ENCODE measurements at places on chromosomes 7 and 10.

GRCh38 chr7:101943306-101943705 lies 125.9 kb downstream of the CUX1 start:
- DNase-seq = no peak

GRCh38 chr7:106071356-106071998 lies 40.6 kb downstream of the SYPL1 start:
- DNase-seq = no peak

- DNase-seq = no peak
Measured at GRCh38 chr7:26856176-26856985, 8.0 kb downstream of the SKAP2 start.

- DNase-seq = peak; percentile 77
Measured at GRCh38 chr7:157412021-157412443, 75.2 kb downstream of the DNAJB6 start.

GRCh38 chr10:103679096-103679790 lies 176.1 kb downstream of the SH3PXD2A start:
- DNase-seq = no peak

DNA sequence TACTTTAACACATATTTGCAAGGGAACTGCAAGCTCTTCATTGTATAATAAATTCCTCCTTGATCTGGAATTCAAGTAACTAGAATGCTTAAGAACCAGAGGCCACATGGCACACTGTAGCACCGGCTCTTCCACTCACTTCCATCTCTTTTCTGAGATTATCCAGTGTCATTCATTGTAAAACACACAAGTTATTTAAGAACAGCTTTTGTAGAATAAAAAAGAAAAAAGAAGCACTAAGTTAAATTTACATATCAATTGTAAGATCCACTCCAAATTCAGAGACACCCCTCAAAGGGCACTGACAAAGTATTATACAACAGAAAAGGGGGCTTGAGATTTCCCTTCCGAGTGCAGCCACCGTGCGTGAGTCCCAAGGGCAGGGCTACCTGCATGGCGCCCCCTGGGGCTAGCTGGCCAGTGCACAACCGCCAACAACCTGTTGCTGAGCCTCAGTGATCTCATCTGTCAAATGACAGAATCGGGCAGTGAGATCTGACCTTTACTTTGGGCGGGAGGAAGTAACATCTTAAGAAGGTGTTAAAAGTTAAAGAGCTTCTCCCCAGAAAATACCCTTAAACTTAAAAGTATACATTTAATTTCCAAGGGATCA lies 12.5 kb downstream of the GLI3 start:
- DNase-seq = no peak

DNA sequence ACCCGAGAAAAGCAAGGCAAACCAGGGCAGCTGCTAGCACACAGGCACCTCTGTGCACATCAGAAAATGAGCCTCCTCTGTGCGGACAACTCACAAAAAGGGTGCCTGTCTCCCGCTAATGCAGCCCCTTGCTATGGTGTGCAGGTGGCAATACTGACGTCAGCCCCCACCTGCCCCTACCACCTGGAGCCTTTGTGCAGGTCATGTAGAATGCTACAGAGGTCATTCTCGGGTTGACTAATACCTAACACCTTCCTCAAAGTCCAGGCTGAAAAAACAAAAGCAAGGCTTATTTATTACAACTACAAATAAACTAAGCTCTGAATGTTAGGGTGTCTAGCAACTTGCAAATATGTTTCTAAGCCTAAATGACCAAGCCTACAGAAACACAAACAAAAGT lies 13.9 kb downstream of the PIP4K2A start:
- DNase-seq = no peak

DNA sequence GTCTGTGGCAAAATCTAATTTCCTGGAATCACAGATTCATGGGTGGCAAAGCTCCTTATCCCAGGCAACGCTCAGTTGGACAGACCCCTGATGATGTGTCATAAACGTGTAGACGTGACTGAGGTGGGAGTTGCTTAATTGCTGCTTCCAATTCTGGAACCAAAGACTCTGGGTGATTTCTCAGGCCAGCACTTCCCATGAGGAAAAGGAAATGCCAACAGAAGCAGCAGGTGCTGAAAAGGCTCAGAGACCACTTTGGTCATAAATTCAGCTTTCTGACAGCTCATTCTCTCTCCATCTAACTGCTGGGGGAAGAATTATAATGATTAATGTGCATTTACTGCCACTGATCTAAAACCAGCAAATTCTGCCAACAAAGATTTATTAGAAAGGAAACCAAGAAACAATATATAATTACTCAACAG lies 88.7 kb downstream of the OSBPL3 start:
- DNase-seq = no peak

GRCh38 chr10:78684947-78685346 lies 383.8 kb upstream of the ZMIZ1 start:
- DNase-seq = no peak

DNA sequence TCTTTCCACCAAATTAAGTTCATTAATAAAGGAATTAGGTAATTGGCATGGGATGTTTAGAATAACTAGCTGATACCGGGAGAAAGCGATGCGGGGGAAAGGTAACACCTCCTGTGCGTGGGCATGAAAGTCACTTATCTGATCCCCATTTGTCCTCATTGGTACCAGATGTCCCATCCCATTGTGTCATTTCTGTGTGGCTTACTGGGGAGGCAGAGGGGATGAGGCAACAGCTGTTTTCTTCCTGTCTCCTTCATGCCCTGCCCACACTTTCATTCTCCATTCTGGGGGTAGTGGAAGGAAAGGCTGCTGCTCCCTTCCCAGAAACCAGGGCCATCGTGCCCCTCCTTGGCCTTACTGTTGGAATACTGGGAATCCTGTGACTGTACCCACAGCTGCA lies 27.1 kb downstream of the EEPD1 start:
- no peak for DNase-seq

DNA sequence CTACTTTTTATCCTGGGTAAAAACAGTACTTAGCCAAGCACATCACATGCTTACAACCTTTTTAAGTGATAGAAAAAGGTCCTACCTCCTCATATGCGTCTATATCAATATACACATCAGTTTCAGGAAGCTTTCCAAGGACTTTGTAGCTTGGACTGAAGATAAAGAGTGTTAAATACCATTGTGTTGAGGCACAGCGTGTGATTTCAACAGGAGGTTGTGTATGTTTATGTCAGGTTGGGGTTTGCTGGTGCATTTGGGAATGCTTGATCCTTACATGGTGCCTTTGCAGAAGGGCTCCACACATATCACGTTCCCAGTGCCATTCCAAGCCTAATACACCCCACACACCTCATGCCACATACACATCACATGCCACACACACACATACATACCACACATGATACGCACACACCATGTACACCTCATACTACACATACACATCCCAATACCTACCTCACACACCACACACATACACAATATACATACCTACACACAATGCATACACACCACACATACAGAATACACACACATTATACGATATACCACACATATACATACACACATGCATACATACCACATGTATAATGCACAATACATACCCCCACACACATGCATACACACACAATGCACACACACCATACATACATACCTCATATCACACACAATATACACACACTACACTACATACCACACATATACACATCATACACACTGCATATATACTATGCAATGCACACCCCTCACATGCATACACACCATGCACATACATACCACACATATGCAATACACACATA lies 33.1 kb downstream of the PSMC2 start:
- no peak for DNase-seq

GRCh38 chr7:150410680-150411346 lies 31.7 kb downstream of the ZNF775 start:
- no peak for DNase-seq

DNA sequence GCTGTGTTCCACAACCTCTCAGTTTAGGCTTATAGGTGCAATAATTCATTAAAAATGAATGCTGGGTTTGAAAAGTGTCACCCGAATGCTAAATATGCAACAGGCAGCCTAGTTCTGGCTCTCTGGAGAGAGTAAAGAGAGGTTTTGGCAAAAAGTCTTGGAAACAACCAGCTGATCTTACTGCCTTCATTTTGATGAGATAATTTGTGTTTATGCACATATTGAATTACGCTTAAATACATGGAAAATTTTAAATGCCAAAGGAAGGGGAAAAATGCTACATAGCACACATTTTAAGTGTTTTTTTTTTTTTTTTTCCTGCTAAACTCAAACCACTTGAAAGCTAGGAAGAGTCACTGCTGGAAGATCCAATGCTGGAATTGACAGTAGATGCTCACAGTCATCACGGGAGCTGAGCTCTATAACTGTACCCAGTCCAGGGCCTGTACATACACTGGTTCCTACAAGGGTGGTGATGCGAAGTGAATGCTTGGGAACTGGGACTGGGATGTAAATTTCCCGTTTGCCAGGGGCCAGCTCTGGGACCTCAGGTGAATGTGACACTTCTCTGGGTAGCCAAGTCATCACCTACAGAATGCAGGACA lies 151.5 kb downstream of the PFKFB3 start:
- no peak for DNase-seq

DNA sequence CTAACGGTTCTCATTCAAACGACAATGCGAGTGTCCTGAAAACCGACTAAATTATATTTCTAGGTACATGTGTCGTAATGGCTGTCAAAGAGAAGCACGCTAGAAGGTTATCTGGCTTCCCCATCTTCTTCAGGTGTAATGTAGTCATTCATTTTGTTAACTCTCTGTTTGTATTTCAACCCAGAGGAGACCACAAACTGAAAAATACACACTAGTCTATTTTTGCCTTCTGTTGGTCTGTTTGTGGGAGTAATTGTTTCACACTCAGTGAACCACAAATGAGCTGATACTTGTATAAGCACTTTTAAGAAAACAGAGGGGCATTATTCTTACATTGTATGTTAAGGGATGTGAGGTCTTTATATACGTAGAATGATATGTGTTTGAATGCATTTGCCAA lies 305.9 kb downstream of the GATA3 start:
- DNase-seq = no peak

Measured in fibroblast of skin of abdomen (primary cell).